ENCODE measurements at places on chromosomes 7 and 10.
A peak's percentile ranks its signal among the peaks of the same experiment; 100 is the strongest.

GRCh38 chr10:93515071-93516005 is 18.9 kb downstream of the CEP55 start:
- no peak for DNase-seq

- no peak for DNase-seq
Observed at GRCh38 chr10:118570591-118570990, 24.9 kb downstream of the PRLHR start.

- DNase-seq, result no peak
Observed at GRCh38 chr10:77844713-77845445, 81.7 kb downstream of the DLG5 start.

DNA sequence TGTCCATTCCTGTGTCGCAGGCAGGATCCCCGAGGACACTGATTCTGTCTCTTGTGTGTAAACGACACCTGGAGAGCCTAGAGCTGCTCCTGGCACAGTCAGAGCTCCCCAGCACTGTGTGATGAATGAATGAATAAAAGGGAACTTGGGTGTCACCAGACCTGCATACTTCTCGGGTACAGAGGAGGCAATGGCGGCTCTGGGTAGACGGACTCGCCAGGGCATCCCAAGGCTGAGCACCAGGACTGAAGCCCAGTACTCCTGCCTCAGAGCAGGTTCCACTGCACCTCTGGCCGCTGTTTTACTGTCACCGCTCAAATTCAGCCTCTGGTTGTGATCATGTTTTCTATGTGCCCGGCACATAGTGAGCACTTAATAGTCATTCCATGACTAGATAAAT is 255.8 kb downstream of the GLRX3 start:
- DNase-seq, result no peak

DNA sequence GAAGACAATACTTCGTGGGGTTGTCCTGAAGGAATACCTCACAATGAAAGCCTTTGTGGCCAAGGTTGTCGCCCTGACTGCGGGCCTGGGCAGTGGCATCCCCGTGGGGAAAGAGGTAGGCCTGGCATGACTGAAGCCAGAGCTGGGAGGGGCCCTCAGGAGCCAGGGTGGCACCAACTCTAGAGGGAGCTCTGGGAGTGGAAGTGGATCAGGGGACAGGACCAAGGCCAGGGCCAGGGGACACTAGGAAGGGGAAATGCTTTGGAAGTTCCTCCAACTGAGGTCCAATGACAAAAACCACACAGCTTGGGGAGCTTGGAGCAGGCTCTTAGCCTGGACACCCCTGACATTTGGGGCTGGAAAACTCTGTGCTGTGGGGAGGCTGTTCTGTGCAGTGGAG is 5.8 kb downstream of the CLCN1 start:
- DNase-seq, result no peak

GRCh38 chr10:118330295-118331076 is 11.6 kb downstream of the FAM204A start:
- no peak for DNase-seq

GRCh38 chr7:131325179-131325840 is 2.4 kb upstream of the MKLN1 start:
- DNase-seq, result no peak

DNA sequence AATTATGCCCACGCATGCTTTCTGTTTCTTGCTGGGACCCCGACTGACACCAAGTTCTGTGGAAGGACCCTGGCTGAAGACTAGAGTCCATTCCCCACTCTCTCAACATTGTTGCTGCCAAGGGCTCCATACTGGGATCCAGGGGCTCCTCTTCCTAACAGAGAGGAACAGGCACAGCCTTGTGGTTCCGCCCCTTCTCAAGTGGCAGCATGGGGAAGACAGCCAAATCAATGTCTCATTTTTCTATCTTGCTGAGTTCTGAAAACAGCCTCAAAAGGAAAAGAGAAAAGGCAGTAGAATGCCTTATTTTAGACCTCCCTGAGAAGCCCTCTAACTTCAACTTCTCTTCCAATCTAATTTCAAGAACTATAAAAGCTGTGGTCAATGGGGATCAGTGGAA is 23.7 kb upstream of the LAMB1 start:
- DNase-seq, result no peak

DNA sequence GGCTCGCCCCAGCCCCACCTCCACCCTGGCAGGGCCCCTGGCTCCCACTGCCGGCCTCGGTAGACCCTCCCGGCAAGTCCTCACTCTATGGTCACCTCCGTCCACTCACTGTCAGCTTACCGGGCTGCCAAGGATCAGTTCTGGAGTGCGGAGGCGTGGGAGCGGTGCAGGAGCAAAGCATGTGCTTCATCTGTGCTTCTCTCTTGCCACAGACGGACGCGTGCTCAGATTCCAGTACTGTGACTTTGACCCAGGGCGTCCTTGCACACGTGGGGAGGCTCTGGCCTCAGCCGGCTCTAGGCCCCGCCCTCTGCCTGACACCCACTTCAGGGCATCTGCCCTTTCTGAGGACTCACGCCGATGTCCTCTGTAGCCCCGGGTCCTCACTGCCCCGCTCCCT is 547.5 kb upstream of the FOXK1 start:
- DNase-seq, result no peak

DNA sequence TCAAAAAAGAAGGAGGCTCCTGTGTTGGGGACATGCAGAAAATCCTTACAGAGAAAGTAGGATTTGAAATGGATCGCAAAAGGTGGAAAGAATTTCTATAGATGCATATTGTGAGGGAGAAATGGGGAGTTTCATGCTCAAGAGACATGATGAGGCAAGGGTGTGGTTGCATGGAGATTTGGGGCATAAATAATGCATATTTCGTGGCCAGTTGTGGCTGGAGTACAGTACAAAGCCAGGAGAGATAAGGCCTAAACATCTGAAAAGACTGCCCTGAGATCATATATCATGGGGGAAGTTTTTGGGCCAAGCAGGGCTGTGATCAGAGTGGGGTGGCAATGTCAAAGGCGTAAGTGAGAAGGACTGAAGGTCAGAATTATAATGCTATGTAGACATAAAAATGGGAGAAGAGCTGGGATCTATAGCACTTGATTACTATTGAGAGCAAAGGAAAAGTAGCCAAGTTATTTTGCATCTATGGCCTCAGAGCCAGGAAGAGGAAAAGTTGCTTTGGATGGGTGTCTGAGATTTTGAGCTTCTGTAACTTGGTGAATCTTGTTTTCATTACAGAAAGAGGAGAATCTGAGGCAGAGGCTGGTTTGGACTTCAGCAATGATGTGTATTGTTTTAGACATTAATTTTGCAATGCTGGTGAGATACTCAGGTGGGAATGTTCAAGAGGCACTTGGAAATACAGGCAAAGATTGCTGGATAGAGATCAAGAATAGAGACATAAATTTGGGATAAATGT is 166.6 kb downstream of the INHBA start:
- DNase-seq, result no peak

GRCh38 chr7:134623193-134623592 is 23.5 kb upstream of the BPGM start:
- DNase-seq, result no peak

GRCh38 chr10:71608819-71609768 is 110.5 kb downstream of the C10orf105 start:
- peak; percentile 41 for DNase-seq

GRCh38 chr10:93837822-93838221 is 56.0 kb upstream of the SLC35G1 start:
- no peak for DNase-seq

DNA sequence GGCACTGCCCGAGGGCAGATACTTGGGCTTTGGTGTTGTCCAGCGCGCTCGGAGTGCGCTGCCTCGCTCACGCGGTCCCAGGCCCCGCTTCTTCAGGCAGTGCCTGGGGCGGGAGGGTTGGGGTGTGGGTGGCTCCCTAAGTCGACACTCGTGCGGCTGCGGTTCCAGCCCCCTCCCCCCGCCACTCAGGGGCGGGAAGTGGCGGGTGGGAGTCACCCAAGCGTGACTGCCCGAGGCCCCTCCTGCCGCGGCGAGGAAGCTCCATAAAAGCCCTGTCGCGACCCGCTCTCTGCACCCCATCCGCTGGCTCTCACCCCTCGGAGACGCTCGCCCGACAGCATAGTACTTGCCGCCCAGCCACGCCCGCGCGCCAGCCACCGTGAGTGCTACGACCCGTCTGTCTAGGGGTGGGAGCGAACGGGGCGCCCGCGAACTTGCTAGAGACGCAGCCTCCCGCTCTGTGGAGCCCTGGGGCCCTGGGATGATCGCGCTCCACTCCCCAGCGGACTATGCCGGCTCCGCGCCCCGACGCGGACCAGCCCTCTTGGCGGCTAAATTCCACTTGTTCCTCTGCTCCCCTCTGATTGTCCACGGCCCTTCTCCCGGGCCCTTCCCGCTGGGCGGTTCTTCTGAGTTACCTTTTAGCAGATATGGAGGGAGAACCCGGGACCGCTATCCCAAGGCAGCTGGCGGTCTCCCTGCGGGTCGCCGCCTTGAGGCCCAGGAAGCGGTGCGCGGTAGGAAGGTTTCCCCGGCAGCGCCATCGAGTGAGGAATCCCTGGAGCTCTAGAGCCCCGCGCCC is at the start of gene NPY:
Gene NPY (plus strand): TSS at position 294 of the 802 bp plus-strand sequence. CDS start 1,051 bp downstream, outside the sequence.
- DNase-seq, result no peak

- DNase-seq, result no peak
Observed at GRCh38 chr10:88115407-88115806, 252.0 kb downstream of the PTEN start.

GRCh38 chr10:26593896-26594295 is 103.6 kb upstream of the PDSS1 start:
- DNase-seq, result no peak

Measured in effector CD8-positive, alpha-beta T cell (primary cell).